ENCODE measurements at places on chromosomes 7 and 10.

DNA sequence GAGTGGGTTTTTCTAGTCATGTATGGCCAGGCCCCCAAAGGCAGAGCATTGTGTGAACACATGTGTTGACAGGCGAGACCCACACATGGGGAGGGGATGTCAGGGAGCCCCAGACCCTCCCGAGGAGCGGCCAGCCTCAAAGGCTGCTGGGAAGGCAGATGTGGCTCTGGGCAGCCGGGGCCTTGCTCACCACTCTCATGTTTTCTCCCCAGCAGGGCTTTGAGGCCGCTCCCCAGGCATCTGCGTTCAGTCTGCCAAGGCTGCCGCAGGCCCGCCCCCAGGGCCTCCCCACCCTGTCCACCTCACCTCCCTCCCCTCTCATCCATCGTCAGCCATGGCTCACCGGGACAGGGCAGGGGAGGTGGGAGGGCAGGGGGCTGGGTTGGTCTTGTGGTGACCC lies 16.6 kb upstream of the VSIR start:
- DNase-seq: no peak

- no peak for DNase-seq
Observed at GRCh38 chr10:71438761-71439160, 42.0 kb downstream of the CDH23 start.

- DNase-seq: no peak
Observed at GRCh38 chr7:997404-998395, 14.7 kb downstream of the CYP2W1 start.

- no peak for DNase-seq
Observed at GRCh38 chr7:19119372-19119771, 1.9 kb upstream of the TWIST1 start.

DNA sequence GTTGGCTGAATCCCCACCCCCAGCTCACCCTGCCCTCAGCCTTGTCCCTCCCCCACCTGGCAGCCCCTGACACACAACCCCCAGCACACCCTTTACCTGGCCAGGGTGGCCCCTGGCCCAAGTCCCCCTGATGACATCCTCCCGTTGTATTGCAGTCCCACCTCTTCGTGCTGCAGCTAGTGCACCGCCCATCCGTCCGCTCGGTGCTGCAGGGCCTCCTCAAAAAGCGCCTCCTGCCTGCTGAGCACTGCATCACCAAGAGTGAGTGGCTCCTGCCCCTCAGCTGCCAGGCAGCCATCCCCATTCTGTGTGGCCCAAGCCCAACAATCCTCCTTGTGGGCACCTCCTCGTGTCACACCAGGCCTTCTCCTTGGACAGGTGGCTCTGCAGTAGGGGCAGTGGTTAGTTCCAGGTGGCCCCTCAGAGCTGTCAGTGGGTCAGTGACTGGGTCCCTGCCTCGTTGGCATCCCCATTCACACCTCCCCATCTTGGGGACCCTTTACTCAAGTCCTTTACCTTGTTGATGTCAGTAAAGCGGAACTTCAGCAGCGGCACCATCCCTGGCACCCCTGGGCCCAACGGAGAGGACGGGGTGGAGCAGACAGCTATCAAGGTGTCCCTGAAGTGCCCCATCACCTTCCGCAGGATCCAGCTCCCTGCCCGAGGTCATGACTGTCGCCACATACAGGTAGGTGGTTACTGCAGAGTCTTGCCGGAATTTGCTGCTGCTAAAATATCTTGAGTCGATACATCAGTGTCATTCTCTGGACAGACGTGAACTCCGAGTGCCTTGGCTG lies 14.3 kb downstream of the ZMIZ2 start:
- DNase-seq: no peak

DNA sequence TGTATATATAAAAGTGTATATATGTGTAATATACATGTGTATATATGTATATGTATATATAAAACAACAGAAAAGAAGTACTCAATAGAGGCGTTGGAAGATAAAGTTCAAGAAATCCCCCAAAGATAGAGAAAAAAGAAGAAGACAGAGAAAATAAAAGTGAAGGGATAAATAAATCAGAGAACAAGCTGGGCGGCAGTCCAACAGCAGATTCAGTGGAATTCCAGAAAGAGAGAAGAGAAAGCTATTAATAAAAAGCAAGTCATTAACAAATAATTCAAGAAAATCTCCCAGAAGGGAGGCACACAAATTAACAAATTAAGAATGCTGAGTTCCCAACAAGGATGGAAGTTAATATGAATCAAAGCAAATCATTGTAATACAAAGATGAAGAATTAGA lies 59.3 kb upstream of the RNF148 start:
- DNase-seq: no peak

GRCh38 chr10:113291413-113291812 lies 261.4 kb upstream of the HABP2 start:
- DNase-seq: no peak

DNA sequence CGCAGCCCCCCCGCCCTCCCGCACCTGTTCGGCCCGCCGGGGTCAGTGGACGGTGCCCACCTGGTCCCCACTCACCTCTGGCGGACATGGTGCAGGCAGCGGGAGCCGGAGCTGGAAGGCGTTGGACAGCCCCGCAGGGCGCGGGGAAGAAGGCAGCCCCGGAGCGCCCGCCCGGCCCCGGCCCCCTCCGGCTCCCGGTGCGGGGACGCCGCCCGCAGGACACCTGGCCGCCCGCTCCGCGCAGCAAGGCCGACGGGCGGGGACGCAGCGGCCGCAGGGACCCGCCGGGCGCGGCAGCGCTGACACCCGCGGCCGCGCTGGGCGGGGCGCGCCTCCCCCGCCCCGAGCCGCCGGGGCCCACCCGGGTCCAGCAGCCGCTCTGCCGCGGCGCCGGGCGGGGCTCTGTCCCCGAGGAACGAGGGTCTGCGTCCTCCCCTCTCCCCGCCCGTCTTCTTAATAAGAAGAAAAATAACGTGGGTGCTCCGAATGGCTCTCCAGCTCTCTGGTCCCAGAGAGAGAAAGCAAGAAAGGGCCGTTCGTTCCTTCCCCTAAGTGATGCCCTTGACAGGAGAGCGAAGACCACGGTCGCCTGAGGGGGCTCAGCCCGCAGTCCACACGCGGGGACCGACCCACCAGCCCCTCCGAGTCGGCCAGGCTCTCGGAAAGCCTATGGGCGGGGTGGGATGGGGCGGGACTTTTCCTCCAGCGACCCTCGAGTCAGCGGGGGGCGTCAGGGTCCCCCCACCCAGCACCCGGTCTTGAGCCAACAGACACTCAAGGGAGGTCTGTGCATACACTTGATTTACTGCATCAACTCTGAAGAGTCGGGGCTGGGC lies 53.4 kb upstream of the FHIP2A start:
- DNase-seq: no peak

DNA sequence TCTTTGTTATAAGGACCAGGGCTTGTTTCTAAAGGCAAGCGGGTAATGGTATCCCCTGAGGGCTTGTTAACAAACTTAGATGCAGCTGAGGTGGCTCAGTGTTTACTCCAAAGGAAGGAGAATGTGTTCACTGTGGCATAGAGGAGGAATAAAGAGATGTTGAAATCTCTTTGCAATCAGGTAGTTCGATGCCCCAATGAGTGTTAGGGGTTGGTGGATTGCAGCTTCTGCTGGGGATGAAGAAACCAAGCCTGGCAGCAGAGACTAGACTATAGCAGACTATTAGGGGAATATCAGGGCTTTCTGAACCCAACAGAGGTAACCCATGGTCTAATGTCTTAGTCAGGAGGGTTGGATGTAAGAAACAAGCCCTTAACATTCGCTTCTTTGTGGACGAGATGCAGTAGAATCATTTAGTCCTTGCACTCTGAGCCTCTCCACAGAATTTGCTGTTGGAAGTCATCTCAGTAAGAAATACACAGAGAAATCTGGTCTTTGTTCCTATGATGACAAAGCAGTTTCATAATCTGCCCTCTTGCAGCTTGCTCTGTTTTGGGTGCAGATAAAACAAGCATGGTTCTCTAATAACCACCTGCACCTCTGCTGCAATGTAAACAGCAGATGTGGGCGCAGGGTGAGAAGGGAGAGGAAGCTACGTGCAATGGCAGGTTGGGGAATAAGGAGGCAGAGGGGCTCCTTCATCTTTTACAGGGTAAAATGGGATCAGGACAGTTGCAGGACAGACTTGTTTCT lies 108.6 kb downstream of the NRF1 start:
- DNase-seq: no peak

DNA sequence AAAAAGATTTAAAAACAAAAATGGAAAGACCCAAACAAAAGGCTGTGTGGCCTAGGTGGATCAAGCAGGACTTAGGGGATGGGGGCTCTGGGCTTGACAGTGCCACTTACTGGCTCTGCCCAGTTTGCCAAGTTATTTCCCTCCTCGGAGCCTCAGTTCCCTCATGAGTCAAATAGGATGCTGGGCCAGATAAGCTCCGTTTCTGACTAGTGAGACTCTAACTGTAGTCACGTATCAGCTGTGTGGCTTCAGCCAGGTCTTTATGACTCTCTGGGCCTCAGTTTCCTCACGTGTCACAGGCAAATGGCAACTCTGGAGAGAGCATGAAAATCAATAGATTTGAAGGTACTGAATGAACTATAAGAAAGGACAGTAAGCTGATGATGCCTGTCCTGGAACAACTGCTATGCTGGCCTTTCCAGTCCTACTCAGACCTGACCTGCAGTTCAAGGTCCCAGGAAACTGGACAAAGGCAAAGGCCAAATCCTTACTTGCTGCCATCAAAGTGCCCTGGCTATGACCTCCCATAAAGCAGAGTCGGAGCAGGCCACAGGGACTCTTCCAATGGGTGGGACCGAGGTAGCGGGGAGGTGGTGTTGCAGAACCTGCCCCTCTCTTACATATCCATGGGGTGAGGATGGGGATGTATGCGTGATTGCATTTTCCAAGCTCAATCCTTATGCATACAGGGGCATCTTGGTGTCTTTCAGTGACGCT lies 27.0 kb downstream of the FAM53B start:
- no peak for DNase-seq

DNA sequence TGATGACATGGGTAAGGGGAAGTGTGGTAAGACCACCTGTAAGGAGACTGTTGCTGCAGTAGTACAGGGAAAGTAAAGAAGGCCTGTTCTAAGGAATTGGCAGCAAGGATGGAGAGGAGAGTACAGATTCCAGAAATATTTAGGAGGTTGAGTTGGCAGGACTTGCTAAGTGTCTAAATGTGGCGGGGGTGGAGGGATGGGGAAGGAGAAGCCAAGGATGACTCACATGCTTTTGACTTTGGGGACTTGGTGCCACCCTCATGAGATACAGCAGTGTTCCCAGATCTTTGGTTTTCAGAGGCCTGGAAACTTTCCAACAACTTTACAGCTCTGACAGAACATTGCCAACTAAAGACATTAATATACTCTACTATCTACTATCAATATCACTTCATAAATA lies 45.4 kb downstream of the CDK6 start:
- no peak for DNase-seq

GRCh38 chr7:36100634-36101033 lies 52.4 kb upstream of the EEPD1 start:
- DNase-seq: no peak

DNA sequence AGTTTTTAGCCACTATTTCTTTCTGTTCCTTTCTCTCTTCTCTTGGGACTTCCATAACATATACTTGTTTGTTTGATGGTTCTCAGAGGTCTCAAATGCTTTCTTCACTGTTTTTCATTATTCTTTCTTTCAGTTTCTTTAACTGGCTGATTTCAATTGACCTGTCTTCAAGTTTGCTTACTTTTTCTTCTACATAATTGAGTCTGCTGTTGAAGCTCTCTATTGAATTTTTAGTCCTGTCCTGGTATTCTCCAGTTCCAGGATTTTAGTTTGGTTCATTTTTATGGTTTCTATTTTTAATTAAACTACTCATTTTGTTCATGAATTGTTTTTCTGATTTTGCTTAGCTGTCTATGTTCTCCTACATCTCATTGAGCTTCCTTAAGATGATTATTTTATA lies 1305.3 kb upstream of the CELF2 start:
- no peak for DNase-seq

DNA sequence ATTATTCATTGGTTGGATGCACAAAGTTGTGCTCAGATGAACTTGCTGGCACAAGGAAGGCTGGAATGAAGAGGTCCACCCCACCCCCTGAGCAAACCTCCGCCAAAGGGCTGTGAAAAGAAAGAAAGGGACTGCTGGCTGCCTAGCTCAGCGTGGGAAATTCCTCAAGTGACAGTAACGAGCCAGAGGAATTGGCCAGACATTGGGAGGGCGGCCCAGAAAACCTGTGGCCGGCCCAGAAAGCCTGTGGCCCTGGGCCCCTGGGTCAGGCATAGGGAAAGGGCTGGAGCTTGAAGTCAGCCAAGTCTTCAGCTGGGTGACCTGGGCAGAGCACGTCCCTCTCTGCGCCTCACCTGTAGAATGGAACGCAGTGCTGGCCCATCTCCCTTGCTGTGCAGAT lies 30.6 kb upstream of the CTBP2 start:
- no peak for DNase-seq

DNA sequence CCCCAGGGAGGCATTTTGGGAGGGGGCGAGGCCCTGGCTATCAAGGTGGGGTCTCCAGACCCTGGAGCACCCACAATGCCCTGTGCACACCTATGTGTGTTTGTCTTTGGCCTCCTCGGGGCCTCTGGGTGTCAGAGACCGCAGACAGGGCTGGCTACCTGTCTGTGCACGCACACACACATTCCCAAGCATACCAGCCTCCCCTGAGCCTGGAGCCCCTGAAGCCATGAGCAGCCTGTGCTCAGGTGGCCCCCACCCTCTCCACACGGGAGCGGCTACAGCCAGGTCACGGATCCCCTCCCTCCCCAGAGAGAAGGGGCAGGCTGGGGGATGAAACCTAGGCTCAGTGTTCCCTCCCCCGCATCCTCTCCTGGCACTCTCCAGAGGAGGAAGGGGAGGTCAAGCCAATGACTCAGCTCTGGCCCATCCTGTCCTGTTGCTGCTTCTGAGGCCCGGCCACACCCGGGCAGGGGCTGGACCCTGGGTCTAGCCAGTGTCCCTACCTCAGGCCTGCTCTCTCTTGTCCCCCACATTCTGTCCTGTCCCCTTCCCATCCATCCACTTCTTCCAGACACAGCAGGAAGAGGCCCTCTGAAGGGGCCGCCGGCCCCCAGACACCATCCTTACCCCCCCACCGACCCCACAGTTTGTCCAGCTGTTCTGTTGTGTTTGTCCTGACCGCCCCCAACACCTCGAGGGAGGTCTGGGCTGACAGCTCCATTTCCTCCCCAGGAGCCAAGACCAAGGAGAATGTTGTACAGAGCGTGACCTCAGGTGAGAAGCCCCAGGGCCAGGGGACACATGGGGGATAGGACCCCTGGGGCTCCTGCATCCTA lies 720 bp downstream of the SNCG start:
- no peak for DNase-seq

GRCh38 chr7:55509322-55509721 lies 63.0 kb downstream of the VOPP1 start:
- DNase-seq: no peak

GRCh38 chr10:5533098-5533731 lies 8.5 kb downstream of the CALML3 start:
- no peak for DNase-seq

GRCh38 chr7:116967983-116968382 lies 14.7 kb downstream of the ST7 start:
- no peak for DNase-seq

GRCh38 chr7:130488392-130489139 lies 3.3 kb upstream of the MEST start:
- DNase-seq: no peak

DNA sequence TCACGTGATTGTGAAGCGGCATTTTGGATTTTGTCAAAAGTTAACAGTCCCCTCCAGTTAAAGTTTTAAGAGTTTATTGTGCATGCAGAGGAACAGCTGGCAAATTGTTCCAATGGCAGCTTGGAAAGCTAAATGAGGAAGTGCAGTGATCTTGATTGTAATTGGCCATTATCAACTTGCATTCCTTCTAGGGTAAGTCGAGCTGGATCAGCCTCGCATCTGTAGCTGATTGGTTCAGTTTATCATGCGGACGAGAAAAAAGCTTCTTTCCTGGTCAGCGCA lies 566 bp downstream of the ZNF789 start:
- no peak for DNase-seq
